Esophagus squamous epithelium (tissue), 5 donors: ENCODE measurements at places on chromosomes 1 and 21.

- DNase-seq, result no peak
Measured at GRCh38 chr1:100930494-100930893, 34.6 kb downstream of the SLC30A7 start.

DNA sequence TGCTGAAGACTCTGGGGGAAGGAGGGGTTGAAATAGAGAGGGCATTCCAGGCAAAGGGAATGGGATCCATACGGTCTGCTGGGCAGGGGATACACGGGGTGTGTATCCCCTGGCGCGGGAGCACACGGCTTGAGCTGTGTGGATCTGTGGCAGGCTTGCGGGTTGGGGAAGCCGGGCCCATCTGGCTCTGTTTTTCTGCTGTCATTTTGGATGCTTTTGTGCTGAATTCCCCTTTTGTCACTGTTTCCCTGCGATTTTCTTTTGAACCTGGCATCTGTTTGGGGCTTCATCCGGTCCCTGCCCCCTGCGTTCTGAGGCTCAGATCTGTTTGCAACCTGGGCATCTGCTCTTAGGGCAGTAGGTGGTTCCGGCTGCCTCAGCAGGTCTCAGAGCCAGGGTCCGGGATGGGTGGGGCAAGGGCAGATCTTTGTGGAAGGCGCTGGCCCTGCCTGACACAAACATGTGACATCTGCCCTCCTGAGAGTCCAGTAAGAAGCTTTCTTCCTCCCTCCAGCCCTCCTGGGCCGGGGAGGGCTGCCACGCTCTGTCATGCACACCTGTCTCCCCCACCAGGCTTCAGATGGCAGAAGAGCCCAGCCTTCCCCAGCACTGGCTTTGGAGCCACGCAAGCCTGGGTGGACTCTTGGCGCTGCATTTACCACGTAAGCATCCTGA is 84.0 kb downstream of the IGSF21 start:
- no peak for DNase-seq

GRCh38 chr1:230399321-230400006 is 26.7 kb downstream of the PGBD5 start:
- DNase-seq, result no peak

DNA sequence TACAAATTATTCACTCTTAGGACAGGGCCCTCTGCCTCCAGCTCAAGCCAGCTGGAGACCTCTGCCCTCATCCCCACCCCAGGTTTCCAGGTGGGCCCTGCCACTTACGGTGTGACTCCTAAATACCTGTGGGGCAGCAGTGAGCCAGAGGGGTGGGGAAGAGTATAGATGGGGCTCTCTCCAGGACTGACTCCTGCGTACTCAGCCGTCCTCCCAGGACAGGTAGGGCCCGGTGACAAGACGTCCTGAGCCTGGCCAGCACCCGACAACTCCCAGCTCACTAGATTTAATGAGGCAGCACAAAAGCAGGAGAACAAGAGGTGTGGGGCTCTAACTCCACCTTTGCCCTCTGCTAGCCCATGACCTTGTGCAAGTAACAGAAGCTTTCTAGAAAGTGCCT is 16.8 kb downstream of the GNG12 start:
- no peak for DNase-seq

DNA sequence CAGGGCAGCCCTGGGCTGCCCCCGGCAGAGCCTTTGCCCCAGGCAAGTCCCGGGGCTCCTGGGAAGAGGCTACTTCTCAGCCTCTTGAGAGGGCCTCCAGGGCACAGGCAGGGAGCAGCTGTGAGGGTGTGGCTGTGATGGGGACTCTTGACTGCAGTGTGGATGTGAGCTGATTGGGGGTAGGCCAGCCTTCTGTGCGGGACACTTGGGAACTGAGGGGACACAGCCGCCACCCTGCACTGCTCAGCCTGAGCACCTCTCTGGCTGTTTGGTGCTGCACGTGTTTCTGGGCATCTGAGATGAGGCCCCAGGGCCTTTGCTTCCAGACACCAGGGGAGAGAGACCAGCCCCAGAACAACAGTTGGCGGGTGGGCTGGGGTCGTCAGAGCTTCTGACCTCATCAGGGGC is 62.1 kb downstream of the SKI start:
- no peak for DNase-seq

- DNase-seq, result no peak
Measured at GRCh38 chr1:94654031-94654430, 112.5 kb upstream of the F3 start.

DNA sequence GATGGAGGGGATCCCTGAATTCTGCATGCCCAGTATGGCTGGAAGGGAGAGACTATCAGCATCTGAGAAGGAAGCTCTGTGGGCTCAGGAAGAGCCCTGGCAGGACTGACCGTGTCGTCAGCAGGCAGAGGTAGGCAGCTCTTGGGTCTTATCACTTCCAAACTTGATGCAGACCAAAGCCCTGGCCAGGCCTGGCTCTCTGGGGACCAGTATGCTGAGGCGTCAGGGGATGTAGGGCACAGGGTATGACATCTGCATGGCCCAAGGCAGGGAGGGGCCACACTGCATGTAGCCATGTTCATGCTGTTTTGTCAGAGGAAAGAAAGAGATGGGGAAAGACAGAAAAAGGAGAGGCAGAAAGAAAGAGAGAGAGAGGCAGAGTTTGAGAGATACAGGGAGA is 6.3 kb downstream of the FGR start:
- no peak for DNase-seq

GRCh38 chr21:33254766-33255165 is 11.4 kb upstream of the IL10RB start:
- DNase-seq, result no peak
